ENCODE measurements at places on chromosomes 16 and 17. TPM values are rescaled to one million over a fixed set of nuclear protein-coding genes. Genes with fewer than 3 reads are reported as not detected.

DNA sequence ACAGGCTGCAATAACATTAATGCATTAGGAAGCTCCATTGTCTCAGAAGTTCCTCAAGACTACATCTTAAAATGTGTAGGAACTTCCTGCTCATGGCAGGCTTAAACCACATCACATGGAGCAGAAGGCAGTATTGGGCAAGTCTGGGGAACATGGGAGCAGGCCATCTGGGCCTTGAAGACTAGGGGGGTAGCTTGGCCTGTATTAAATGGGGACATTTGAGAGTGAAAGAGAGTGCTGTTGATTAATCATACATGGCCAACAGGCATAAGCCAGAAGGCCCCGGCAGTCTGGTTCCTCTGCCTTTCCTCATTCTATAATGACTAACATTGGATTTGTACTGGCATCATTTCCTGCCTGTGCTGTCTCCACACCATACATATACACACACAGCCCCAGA is 25.2 kb upstream of the SLC5A11 start:
- no peak for DNase-seq

SRR gene
- total RNA-seq, result 20.4 TPM

CSH2 gene
- not detected for total RNA-seq

DNA sequence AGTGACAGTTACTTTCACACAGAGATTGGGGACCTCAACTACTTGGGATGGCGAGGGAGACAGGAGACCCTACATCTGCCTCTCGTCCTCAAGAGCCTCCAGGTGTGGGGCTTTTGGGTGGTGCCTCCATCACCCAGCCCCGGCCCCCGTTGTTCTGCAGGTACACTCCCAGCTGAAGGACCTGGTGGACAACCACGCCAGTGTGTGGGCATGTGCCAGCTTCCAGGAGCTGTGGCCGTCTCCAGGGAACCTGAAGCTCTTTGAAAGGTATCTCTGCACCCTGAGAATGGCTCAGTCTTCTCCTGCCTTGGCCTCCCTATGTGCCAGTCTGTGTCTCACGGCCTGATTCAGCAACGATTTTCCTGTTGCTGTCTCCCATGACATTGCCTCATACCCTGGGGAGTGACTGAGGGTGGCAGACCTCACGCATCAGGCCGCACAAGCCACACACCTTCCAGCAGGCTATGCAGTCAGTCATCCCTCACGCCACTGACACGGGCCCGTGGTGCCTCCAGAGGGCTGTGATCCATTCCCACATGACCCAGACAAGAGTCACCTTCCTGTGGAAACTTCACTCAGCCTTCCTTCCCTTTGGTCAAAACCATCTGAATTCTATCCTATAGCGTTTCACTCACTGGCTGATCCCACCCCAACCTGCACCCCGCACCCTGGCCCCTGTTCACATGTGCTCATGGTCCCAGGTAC is 3.7 kb downstream of the CCNF start:
- no peak for DNase-seq

DNA sequence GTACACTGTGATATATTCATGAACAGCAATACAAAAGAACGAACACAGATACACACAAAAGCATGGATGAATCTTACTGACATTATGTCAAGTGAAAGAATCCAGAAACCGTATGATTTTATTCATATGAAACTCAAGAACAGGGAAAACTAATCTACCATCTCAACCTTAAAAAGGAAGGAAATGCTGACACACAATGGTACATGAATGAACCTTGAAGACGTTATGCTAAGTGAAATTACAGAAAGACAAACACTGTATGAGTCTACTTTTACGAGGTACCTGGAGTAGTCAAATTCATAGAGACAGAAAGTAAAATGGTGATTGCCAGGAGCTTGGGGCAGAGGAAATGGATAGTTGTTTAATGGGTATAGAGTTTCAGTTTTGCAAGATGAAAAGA is 8.7 kb upstream of the PRKCB start:
- no peak for DNase-seq

MYH3 gene
- total RNA-seq, result 227 TPM

DNA sequence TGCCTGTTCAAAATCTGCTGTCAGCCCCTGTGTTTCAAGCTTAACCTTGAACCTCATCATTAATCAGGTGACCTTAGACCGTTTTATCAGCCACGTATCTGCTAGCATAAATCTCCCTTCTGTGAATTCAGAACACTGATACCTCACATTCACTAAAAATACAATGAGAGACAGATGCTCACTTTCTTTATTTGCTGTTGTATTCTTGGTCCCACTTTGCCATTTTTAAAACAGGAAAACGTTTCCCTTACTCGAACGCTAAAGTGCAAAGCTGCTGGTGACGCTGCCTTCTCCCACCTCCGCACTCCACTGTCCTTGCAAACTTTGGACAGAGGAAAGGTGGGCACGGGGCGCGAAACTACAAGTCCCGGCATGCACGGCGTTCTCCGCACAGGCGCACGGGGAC is 220 bp upstream of the ARHGAP44 start:
- no peak for DNase-seq

GRCh38 chr16:10514369-10515055 is 65.9 kb downstream of the EMP2 start:
- no peak for DNase-seq

DNA sequence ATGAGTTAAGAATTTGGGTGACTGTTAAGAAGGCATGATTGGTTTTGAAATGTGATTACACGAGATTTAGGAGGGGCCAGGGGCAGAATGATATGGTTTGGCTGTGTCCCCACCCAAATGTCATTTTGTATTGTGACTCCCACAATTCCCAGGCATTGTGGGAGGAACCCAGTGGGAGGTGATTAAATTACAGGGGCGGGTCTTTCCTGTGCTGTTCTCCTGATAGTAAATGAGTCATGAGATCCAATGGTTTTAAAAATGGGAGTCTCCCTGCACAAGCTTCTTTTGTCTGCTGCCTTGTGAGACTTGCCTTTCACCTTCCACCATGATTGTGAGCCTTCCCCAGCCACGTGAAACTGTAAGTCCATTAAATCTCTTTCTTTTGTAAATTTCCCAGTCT is 34.6 kb downstream of the TMEM100 start:
- DNase-seq, result no peak

ZACN gene
- total RNA-seq, result not detected

DNA sequence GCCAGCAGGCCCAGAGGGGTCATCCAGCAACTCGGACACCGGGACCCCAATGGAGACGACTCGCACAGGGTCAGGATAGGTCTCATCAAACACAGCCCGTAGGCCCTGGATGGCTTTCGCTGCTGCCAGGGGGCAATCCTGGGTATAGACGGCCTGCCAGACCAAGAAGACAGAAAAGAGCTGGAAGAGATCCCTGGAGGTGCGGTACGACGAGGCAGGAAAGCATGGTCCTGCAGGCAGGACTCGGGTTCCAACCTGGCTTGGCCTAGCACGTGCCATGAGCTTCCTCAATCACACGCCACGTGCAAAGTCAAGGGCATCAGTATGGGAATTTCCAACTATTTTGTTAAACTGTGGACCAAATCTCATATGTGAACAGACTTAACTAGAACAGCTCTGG is 6.3 kb upstream of the EXOSC6 start:
- DNase-seq, result no peak

DNA sequence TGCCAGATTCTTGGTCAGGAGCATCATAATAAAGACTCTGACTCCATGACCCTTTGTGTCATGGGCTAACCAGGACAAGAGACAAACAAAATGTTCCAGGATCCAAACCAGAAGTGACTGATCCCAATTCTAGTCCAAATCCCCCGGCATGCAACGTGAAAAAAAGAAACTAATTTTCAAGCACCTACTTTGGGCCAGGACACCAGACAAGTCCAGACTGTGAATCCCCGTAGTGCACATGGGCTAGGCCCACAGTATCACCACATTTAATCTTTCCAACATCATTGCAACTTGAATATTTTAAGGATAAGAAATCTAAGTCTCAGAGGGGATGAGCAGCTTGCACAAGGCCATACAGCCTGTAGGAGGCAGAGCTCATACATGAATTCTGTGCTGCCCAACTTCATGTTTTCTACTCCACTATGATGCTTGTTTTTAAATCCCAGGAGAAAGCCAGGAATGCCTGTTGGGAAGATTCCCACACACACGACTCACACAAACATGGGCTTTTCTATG is 365.7 kb downstream of the NPIPA8 start:
- DNase-seq, result no peak

CMTM1 gene
- 3.1 TPM for total RNA-seq

GDPD1 gene
- total RNA-seq, result 3.4 TPM

GRCh38 chr16:46889942-46890300 is 5.8 kb downstream of the GPT2 start:
- DNase-seq, result no peak

KRT27 gene
- not detected for total RNA-seq

DNA sequence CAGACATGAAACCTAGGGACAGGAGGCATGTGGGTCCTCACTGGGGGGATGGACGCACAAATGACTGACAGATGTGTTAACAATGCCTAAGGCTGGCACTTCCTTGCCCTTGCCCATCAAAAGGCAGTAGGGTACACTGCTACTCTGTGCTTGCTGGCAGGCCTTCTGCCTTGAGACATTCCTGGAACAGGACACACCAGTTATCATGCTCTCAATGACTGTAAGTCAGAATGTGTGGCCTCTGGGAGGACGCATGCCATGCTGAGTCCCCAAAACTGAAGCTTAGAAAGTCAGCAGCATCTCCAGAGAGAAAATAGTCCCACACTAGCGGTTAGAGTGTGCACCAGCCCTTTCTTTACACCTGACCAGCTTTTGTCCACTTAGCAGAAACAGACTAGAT is 16.1 kb upstream of the SREBF1 start:
- DNase-seq, result no peak

ZNF319 gene
- total RNA-seq, result 3.8 TPM

DNA sequence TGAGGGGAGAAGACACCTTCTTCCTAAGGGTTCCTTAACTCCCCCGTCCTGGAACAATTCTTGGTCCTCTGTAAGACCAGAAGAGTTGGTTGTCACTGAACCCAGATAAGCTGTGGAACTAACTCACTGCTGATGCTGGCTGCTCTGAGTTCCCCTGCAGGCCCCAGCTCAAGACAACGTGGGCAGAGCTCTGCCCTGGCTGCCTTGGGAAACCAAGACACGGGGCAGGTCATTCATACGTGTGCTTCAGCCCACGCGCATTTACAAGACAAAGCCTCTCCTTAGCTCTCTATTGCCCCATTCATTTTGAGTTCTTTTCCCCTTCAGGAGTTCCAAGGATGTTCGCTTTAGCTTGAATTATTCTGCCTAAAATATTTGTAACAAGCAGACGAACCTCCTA is 3.4 kb upstream of the NAT9 start:
- no peak for DNase-seq

DNA sequence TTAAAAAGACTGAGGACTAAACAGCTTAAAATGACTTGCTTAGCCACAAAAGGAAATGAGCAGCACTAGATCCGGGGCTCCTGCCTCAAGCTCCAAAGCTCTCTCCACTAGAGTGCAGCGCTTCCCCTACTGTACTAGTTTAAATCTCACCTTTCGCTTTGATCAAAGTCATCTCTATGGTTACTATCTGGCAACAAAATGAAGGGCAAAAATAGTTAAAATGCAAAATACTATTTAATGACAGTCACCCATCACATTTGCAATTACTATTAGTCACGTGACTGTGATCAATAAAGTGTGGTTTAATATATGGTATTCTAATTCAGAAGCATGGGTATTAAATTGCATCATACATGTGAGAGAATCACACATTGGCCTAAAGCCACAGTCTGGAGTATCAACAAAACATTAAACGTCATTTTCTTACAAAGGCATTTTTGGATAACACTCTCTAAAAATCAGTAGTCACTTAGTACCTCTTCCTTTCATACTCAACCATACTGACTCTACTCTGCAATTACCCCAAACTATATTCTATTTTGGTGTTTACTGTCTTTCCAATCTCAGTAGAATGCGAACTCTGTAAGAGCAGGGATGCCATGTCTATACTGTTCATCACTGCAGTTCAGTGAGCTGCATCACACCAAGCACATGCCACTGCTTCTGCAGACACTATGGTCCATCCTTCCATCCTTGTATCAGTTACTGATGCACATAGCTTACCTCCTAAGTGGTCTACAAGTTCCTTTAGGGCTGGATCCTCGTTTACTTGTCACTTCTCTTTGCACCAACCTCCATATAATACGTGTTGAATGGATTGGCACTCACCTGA is 6.2 kb downstream of the PSMD12 start:
- DNase-seq, result no peak

PRAC2 gene
- 2.1 TPM for total RNA-seq

DNA sequence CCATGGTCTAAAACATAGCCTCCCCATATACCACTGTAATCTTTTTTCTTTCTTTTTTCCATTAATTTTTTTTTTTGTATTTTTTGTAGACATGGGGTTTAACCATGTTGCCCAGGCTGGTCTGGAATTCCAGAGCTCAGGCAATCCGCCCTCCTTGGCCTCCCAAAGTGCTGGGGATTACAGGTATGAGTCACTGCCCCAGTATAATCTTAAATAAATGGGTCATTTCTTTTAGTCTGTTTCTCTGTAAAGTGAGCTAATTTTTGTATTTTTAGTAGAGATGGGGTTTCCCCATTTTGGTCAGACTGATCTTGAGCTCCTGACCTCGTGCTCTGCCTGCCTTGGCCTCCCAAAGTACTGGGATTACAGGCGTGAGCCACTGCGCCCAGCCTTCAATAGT is 5.7 kb upstream of the NME1 start:
- DNase-seq, result no peak
